ENCODE measurements at places on chromosomes 12 and 14. TPM values are rescaled to one million over a fixed set of nuclear protein-coding genes. Genes with fewer than 3 reads are reported as not detected.

GRCh38 chr14:77838831-77839511 is 39.1 kb downstream of the ADCK1 start:
- peak overlapping the region; percentile 12 for H3K27ac ChIP-seq
- H3K4me1 ChIP-seq, result peaks cover 10% of the 10 kb centered on the region
- H3K27me3 ChIP-seq, result no peaks in the 10 kb centered on the region
- peaks cover 4% of the 10 kb centered on the region for H3K36me3 ChIP-seq
- no peak for DNase-seq

GRCh38 chr12:97169889-97170567 is 263.0 kb downstream of the NEDD1 start:
- no peaks in the 10 kb centered on the region for H3K27me3 ChIP-seq
- no peak overlapping the region for H3K27ac ChIP-seq
- no peaks in the 10 kb centered on the region for H3K4me1 ChIP-seq
- H3K4me3 ChIP-seq, result no peak overlapping the region
- no peak for DNase-seq

The KRT71 gene
- total RNA-seq, result not detected

GRCh38 chr14:105436891-105437722 is 17.5 kb downstream of the MTA1 start:
- H3K4me1 ChIP-seq, result peaks cover 6% of the 10 kb centered on the region
- H3K36me3 ChIP-seq, result peaks cover 11% of the 10 kb centered on the region
- no peak overlapping the region for H3K4me3 ChIP-seq
- no peaks in the 10 kb centered on the region for H3K27me3 ChIP-seq
- no peak for DNase-seq

The SOX5 gene
- 5.4 TPM for total RNA-seq

The VSX2 gene
- not detected for total RNA-seq

The RFX4 gene
- not detected for total RNA-seq

The P2RX2 gene
- total RNA-seq, result not detected

Data from osteocyte (in vitro differentiated cells).